ENCODE measurements at places on chromosomes 6 and 20.

DNA sequence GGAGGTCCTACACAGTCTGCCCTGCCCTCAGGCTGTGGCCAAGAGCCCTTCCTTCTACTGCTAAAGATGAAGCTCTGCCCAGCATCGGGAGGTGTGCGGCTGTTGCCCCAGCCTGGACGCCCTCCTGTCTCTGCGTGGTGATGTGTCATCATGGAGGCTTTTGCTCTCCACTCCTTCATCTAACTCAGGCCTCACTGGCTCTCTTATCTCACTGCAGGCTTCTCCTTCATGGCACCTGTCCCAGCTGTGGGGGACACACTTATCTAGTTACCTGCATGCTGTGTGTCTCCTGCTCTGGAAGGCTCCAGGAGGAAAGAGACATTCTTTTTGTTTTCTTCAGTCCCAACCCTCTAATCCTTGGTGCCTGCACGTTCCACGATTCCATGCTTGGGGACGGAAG, 89.1 kb downstream of the PSMG4 start:
- DNase-seq: no peak

- peak; percentile 8 for DNase-seq
Observed at GRCh38 chr6:4776493-4777393, 539 bp downstream of the CDYL start.

GRCh38 chr20:38156888-38157634, 8.0 kb downstream of the TGM2 start:
- no peak for DNase-seq

DNA sequence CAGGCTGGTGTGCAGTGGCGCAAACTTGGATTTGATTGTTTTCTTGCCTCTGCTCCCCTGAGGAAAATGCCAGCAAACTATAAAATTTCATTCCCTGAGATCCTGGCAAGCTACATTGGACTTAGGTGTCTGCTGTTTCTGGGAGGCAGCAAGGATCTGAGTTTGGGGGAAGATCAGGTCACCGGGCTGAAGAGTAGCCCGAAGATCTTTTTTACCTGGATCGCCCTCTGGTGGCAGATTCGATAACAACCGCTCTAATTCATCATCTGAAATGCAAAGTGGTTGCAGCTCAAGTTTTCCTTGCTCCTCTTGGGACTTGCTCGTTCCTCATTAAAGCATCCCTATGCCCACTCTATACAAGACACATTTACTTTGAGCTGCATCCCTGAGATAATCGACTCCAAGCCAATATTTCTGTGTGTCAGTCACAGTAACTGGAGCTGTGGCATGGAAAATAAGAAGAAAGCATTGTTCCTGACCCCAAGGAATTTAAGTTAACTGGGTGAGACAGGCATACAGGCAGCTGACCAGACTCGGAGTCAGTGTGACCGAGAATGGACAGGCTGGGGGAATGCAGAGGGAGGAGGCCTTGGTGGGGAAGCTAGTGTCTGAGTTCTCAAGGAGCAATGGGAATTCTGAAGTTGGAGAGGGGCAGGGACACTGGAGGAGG, 131.8 kb upstream of the PROKR2 start:
- DNase-seq: peak; percentile 9

DNA sequence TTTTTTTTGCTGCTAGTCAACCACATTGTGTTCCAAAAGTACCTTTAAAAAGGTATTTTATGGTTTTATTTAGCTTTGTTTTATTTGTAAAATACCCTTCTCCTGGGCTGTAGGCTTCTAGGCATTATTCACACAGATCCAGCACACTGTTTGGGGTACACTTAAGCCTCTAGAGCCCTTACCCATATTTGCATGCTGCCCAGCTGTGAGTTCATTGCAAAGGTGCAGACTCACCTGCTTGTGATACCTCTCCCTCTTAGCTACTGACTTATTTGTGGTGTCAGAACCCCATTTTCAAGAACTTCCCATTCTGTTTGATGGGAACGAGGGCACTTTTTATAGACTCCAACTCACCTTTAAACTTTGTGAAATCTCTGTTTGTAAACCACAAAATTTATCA, 69.8 kb downstream of the RIN2 start:
- no peak for DNase-seq

GRCh38 chr6:43176423-43176786, 5.3 kb downstream of the SRF start:
- no peak for DNase-seq

DNA sequence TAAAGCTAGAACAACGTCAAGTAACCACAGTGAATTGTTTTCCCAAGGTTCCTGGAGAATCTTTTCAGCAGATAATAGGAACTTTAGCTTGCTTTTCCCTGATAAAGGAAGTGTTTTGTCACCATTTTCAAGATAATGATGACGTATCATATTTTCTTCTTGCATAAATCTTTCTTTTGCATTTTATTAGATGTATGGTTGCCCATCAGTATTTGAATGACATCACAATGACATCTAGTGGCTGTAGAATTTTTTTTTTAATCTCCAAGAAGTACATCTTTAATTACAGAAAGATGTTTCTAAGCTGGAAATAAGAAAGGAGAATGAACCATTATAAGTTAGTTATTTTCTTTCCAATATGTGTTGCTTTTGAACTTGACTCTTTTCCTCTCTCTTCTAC, 83.0 kb downstream of the CENPW start:
- DNase-seq: no peak

DNA sequence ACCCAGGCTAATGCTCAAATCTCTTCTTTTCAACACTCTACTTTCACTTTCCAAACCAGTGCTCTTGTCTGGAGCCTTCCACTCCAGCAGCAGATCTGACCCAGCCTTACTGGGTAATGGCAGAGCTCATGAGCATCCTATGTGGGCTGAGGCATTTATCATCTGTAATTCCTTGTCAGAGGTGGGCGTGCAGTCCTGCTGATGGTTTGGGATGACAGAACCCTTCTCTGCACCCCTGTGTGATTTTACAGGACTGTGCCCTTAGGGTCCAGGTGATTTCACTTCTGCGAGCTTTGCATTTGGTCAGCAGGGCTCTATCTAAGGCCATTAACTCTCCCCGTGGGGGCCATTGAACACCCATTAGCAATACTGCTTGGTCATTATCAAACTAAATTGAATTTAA, 55.4 kb downstream of the LAMA4 start:
- DNase-seq: no peak

DNA sequence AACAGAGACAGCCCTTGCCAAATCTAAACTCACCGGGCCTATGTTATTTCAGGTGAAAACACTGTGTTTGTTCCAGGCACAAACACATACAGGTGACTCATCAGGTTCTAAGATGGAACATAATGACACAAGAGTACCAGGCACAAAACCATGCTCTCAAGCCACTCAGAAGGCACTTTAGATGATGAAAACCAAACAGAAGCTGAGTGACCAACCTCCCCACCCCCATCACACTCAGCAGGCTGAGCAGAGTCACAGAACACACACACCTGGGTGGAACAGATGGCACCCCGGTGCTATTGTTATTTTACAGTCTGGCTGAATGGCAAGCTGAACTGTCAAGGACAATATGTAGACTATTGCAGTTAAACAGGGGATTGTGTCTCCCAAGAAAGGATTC, 20.6 kb upstream of the NKX2-2 start:
- no peak for DNase-seq

DNA sequence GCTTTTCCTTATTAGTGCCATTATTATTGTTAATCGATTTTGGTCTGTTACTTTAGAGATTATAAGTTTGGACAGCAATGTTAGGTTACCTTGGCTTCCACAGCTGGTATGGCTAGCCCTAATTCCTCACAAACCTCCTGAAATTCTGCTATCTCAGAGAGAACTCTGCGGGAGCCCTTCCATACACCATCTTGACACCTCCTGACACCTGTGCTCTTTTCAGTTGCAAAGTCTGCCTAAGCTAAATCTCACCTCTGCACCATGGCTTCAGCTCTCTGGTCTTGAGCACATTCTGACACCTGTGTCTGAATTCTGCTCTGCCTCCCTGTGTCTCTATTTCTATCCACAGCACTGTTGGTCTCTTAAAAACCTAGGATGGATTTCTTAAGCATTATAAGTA, 106.5 kb downstream of the DCDC2 start:
- no peak for DNase-seq

GRCh38 chr6:125759184-125759902, 9.9 kb downstream of the HEY2 start:
- no peak for DNase-seq

- DNase-seq: no peak
Observed at GRCh38 chr6:160398674-160399271, 50.6 kb downstream of the SLC22A3 start.

- DNase-seq: no peak
Observed at GRCh38 chr6:133807501-133807900, 81.4 kb upstream of the TCF21 start.

GRCh38 chr6:11947063-11947462, 65.0 kb upstream of the HIVEP1 start:
- no peak for DNase-seq

GRCh38 chr20:8790442-8791074, 278.3 kb upstream of the PLCB4 start:
- no peak for DNase-seq

DNA sequence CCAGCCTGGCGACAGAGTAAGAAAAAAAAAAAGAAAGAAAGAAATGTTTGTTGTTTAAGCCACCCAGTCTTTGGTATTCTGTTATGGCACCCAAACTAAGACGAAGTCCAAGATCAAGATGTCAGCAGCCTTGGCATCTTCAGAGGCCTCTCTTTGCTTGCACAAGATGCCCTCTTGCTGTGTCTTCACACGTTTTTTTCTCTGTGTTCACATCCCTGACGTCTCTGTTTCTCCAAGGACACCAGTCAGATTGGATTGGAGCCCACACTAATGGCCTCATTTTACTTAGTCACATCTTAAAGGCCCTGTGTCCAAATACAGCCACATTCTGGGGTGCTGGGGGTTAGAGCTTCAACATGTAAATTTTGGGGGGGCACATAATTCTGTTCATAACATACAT, 380.9 kb downstream of the GJA1 start:
- DNase-seq: no peak

- no peak for DNase-seq
Observed at GRCh38 chr6:85679445-85680123, 36.9 kb upstream of the SYNCRIP start.

- no peak for DNase-seq
Observed at GRCh38 chr6:18076231-18076630, 46.2 kb downstream of the NHLRC1 start.

GRCh38 chr20:44137266-44137801, 49.7 kb downstream of the JPH2 start:
- no peak for DNase-seq

DNA sequence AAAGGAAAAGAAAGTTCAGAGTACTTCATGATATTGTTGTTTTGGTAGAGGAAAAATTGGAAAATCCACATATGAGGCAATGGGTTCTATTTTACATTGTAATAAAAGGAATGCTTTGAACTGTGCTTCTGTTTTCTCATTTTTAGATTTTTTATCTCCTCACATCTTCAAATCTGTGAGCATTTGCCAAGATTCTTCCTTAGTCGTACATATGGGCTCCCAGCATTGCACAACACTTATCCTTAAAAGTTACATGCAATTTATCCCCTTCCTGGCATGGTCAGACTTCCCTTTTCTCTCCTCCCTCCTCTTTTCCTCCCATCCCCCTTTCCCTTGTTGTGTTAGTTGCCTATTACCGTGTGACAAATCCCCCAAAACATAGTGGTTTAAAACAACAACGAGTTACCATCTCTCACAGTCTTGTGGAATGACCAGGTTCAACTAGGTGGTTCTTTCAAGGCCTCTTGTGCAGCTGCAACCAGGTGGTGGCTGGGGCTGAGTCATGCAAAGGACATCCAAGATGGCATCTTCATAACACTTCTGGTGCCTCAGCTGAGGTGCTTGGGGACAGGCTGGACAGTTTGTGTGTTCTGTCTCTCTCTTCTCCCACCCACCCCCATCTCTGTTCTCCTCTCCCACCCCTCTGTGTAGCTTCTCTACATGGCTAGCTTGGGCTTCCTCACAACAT, 68.7 kb downstream of the TXNDC5 start:
- DNase-seq: no peak

DNA sequence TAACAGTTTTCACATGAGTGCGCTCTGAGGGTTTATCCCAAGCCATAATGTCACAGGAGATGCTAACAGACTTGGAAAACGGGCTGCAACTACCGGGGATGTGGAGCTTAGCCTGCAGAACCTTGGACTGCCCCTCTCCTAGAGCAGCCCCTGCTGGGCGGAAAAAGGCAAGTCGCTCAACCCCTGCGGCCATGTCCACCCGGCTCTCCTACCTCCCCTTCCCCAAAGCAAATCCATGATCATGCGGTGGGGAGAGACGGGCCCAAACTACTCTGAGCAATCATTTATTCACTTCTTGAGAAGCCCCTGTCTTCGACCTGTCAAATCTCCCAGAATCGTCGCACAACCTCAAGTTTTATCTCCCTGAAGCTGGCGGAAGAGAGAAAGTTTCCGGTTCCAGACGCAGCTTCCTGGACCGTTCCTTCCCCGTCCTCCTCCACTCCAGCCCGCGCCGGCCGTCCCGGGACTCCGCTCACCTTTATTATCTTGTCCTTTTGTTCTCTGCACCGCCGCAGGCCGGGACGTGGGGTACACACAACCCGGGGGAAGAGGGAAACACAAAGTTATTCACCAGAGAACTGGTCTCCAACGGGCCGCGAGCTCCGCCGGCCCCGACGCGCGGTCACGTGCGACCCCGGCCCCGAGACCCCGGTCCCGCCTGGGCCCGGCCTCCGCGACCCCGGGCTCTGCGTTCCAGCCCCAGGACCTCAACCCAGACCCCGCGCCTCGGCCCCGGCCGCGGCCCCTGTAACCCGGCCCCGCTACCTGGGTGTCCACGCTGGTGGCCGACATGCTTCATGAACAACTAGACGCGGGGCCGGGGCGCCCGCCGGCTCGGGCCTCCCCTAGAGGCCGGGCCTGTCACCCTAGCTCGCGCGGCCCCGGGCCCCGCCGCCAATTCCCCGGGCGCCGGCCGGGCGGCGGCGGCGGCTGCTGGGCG, 560 bp downstream of the YTHDF1 start:
- no peak for DNase-seq

- DNase-seq: no peak
Observed at GRCh38 chr6:49733680-49734079, 10.5 kb downstream of the CRISP3 start.

DNA sequence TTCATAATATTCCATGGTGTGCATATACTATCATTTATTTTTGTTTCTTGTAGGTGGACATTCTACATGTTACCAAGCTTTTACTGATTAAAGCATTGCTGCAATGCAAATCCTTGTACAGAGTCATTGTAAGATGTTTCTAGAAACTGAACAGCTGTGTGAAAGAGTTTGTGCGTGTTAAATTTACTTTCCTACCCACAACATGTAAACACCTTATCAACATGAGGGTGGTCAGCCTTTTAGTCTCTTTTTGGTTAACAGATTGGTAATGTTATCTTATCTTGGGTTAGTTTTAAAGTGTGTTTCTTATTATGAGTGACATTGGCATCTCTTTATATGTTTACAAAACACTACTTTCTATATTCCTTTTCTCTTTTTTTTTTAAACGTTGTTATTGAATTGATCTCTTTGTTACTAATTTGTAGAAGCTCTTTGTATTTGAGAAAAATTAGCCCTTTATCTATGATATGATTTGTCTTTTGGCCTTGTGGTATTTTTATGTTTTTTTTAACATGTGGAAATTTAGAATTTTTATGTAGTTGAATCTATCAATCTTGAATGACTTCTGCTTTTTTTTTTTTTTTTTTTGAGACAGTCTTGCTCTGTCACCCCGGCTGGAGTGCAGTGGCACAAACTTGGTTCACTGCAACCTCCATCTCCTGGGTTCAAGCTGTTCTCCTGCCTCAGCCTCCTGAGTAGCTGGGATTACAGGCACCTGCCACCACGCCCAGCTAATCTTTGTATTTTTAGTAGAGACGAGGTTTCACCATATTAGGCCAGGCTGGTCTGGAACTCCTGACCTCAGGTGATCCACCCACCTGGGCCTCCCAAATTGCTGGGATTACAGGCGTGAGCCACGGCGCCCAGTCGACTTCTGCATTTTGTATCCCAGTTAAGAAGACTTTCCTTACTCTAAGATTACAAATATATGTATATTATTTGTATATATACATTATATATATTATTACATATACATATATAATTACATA, 112.1 kb downstream of the TCP11 start:
- no peak for DNase-seq

Data from central memory CD4-positive, alpha-beta T cell (primary cell).